Activated CD4-positive, CD25-positive, alpha-beta regulatory T cell treated with anti-CD3 and anti-CD28 coated beads, Interleukin-2, amount 50 U/mL, for 16 hours (primary cell): ENCODE measurements at places on chromosomes 6 and 20.

- no peak for DNase-seq
These were observed 136.7 kb upstream of the GMDS start for GRCh38 chr6:2381872-2382661.

DNA sequence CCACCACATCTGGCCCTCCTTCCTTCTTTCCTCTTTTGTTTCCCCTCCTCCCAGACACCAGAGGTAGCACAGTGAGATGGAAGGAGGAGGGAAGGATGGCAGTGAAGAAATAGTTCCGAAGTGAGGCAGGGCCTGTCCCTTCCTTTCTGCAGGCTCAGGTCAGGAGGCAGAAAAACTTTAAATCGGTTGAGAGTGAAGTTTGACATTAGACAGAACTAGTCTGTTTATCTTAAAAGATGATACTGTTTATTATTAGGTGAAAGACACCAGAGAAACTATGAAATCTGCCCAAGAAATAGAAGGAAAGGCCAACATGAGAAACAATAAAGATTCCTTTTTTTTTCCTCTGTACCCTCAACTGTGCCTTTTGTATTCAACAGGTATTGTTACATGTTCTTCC lies 670.3 kb downstream of the UTRN start:
- no peak for DNase-seq

- DNase-seq: no peak
These were observed 207.9 kb upstream of the LAMP5 start for GRCh38 chr20:9306521-9306920.

- no peak for DNase-seq
These were observed 81.7 kb downstream of the KHDC1L start for GRCh38 chr6:73143551-73143950.

- no peak for DNase-seq
These were observed 68.5 kb downstream of the MAP3K5 start for GRCh38 chr6:136723780-136724179.

GRCh38 chr6:1255636-1256365 lies 56.1 kb upstream of the FOXQ1 start:
- no peak for DNase-seq

GRCh38 chr6:130396722-130397121 lies 30.9 kb downstream of the TMEM200A start:
- no peak for DNase-seq

- no peak for DNase-seq
These were observed 10.5 kb upstream of the KIAA1755 start for GRCh38 chr20:38270869-38271605.

DNA sequence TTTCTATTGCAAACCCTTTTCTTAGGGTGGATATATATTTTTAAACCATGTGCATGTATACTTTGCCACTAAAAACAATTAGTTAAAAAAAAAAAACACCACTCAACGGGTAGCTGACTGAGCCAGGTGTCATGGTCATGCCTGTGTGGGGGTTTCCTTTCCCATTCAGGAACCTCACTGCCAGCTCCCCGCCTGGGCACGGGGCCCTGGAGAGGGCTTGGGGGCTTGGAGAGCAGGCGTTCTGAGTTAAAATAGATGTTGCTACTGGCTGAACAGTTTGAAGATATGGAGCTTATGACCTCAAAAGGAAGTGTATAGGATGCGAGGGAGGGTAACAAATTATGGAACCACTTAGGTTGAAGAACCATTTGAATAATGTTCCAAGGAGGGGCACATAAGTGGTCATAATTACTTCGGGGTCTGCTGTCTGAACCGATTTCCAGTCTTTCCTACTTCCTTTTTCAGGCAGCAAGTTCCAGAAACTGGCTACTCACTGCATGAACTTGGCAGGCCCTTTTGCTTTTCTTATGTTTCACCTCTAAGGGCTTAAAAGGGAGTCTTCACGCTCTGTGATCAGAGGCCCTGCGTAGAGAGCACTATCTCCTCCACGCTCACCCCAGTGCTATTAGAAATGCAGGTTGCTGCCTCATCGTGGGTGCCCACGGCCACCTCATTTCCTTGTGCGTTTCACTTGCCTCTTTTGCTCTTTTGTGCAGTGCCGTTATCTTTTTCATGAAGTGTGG lies 9.9 kb downstream of the STX16 start:
- no peak for DNase-seq

DNA sequence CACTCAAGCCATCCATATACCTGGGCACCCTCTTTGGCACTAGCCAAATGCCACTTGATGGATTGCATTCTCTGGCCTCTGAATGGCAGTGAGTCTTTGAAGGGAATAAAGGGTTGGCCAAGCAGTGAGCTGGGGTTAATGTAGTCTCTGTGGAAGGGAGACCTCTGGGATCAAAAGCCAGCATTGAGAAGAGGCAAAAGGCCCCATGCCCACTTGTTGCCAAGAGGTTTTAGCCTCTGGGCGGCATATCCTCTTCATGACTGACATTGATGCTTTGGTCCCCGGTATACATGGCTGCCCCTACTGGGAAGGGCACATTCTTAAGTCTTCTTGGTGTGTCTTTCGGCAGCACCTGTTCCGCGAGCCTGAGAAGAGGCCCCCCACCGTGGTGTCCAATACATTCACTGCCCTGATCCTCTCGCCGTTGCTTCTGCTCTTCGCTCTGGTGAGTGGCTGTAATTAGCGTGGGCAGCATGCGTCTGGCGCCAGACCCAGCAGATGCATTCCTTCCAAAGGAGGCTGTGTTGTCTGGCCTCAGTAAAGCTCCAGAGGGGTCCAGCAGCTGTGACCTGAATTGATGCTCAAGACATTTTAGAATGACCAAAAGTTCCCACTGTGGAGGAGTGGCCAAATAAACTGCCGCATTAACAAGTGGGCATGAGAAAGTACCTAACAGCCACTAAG lies 29.5 kb downstream of the GHRH start:
- no peak for DNase-seq

DNA sequence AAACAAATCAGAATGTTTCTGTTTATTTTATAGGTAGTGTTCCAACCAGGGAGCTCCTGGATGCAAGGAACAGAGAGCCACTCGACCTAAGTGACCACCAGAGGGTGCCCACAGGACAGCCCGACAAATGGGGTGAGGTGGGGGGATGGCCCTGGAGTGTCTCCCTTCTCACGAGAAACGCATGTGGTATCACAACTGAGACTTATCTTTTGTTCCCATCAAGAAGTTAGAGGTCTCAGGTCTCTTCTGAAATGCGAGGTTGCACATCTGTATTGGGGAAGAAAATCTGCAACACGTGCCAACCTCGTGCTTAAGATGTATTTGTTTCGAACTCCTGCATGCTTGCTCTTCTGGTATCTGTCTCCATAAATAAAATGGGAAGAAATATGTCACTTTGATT lies 104.0 kb downstream of the ISM1 start:
- no peak for DNase-seq

GRCh38 chr6:157921685-157922367 lies 59.8 kb upstream of the SYNJ2 start:
- DNase-seq: no peak

- DNase-seq: no peak
These were observed 98.7 kb downstream of the TRERF1 start for GRCh38 chr6:42352856-42353564.

- no peak for DNase-seq
These were observed 1009.3 kb downstream of the GRIK2 start for GRCh38 chr6:102402635-102403329.

- no peak for DNase-seq
These were observed 205.7 kb upstream of the ARG1 start for GRCh38 chr6:131367206-131367873.

GRCh38 chr6:110614586-110614985 lies 138.2 kb upstream of the SLC22A16 start:
- no peak for DNase-seq

- DNase-seq: no peak
These were observed 19.8 kb upstream of the TBC1D22B start for GRCh38 chr6:37237789-37238188.

GRCh38 chr6:144753023-144753705 lies 468.0 kb downstream of the UTRN start:
- no peak for DNase-seq

DNA sequence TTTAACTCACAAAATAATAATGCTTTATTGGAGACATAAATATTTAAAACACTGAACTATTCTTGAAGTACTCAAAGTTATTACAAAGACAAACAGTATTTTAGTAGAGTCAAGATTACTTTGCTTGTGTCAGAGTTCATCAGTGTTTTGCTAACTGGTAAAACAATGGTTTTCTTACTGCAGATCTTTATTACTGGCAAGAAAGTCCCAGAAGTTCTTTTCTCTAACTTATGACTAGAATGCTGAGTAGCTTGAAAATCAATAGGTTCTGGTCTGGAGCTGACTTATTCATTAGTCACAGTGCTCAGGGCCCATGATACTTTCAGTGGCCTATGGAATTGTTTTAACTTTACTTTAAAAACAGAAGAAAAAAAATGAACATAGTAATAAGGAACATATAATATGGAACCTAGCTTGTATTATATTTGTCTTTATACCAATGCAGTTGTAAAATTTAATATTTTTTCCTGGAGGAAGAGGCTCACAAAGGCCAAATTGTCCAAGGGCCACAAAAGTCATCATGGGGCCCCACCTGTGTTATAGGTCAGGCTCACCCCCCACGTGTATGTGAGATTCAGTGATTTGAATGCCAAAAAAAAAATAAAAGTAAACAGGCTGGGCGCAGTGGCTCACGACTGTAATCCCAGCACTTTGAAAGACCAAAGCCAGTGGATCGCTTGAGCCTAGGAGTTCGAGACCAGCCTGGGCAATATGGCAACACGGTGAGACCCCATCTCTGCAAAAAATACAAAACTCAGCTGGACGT lies 53.3 kb downstream of the PLEKHG1 start:
- no peak for DNase-seq

DNA sequence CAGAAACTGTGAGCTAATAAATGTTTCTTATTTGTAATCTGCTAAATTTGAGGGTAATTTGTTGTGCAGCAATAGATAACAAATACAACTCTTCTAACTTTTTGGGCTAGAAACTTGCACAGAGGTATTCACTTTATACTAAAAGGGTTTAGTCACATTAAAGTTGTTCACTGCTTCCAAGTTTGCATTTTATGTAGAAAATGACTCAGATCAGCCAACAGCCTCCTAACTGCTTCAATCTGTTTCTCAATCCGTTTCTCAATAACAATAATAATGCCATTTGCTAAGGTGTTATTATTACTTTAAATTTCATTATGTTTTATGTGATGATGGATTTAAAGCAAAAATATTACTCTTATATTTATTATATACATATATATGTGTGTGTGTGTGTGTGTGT lies 213.9 kb downstream of the CENPW start:
- DNase-seq: no peak

DNA sequence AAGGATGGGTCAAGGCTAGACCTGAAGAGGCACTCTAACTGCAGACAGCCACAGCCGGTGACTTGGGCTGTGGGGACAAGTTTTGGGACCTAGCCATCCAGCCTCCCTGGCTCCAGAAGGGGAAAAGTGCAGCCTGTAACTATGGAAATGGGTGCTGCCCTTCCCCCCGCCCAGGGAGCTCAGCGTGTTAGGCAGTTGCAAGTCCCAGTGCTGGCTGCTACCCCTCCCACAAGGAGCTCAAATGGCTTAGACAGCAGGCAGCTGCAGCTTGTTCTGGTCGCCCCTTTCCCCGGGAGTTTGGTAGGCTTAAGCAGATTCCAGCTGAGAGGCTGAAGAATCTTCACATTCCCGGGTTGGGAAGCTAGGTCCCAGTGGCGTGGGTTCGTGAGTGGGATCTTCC lies 162.6 kb downstream of the FAM83B start:
- DNase-seq: no peak

- DNase-seq: no peak
These were observed 326.7 kb upstream of the FLRT3 start for GRCh38 chr20:14664101-14664500.

GRCh38 chr20:19130613-19130984 lies 81.8 kb upstream of the SLC24A3 start:
- DNase-seq: no peak

GRCh38 chr20:53282217-53282955 lies 310.2 kb downstream of the TSHZ2 start:
- no peak for DNase-seq

GRCh38 chr6:146358431-146359046 lies 185.1 kb upstream of the RAB32 start:
- DNase-seq: no peak

DNA sequence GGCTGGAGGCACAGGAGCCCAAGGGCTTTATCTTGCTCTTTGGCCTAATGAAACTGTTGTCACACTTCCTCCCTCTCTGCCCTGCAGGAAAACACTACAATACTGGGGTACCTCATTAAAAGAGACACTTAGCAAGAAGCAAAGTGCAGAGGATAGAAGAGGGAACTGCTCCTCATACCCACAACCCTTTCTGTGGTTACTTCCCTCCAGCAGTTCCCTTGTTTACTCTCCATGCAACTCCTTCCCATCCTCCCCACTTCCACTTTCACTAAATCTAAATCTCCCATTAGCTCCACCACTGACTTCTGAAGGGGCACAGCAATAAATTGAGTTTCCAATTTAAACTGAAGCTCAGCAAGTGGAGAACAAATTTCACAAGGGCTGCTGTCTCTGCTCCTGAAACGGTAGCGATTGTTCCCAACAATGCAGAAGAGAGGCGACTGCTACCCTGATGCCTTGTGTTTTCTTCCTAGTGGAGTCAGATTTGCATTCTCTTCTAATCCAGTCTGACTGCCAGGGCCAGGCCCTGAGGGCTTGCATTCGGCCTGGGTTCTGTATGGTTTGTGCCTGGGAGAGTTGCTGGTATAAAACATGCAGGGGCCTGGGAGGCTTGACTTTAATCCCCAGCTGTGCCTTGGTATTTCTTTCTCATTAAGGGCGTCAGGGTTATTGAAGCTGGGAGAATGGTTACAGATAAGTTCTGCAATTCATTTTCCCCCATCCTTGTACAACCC lies 454.7 kb downstream of the TFAP2B start:
- DNase-seq: no peak

GRCh38 chr6:31791324-31792089 lies 4.0 kb downstream of the VARS1 start:
- DNase-seq: no peak

- DNase-seq: no peak
These were observed 10.7 kb downstream of the ARID1B start for GRCh38 chr6:156787569-156788492.

GRCh38 chr6:117165911-117166499 lies 99.4 kb upstream of the VGLL2 start:
- DNase-seq: no peak

DNA sequence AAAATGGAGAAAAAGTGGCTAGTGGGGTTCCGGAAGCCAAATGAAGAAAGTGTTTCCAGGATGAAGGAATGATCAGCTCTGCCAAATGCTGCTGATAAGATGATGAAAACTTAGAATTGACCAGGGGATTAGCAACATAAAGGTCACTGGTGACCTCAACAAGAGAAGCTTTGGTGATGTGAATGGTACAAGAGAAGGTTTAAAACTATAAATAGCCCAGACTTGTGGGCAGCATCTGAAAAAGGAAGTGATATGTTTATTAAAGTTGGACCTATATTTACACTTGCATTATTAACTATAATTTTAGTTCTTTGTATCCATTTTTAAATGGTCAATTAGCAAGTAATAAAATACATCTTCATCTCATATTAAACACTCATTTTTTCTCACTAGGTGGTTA lies 45.1 kb downstream of the CGA start:
- DNase-seq: no peak

- no peak for DNase-seq
These were observed 130.4 kb upstream of the CDYL start for GRCh38 chr6:4645713-4646360.
